ENCODE measurements at places on chromosomes 2 and 18.
A peak's percentile ranks its signal among the peaks of the same experiment; 100 is the strongest.

- DNase-seq, result no peak
Measured at GRCh38 chr2:128710729-128711128, 392.1 kb upstream of the HS6ST1 start.

DNA sequence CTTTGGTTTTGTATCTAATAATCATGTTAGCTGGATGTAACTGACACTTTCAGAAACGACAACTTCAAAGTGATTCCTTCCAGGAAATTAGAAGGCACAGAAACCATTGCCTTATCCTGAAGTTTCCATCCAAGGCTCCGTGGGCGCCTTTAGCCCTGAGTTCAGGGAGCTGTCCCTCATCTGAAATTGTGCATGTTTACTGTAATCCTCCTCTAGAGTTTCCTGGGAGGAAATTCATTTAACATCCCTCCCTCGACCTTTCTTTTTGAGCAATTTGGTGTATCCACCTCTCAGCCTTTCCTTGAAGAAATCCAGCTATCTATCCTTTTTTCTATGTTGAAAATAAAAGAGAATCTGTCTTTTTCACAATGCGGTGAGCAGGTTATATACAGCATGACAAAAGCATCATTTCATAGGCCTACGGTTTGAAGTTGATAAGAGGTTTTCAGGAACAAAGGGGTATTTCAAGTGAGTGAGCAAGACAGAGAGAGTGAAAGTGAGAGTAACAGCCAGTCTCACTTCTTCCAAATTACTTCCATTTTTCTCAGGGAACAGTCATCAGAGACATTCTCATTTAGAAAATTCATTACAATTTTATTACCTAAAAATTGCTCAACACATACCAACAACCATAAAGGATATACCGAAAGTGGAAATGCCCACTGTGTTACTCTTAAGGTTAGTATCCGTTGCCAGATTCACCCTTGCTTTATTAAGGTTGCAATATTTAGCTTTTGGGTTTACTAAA, 167.3 kb downstream of the MREG start:
- no peak for DNase-seq

DNA sequence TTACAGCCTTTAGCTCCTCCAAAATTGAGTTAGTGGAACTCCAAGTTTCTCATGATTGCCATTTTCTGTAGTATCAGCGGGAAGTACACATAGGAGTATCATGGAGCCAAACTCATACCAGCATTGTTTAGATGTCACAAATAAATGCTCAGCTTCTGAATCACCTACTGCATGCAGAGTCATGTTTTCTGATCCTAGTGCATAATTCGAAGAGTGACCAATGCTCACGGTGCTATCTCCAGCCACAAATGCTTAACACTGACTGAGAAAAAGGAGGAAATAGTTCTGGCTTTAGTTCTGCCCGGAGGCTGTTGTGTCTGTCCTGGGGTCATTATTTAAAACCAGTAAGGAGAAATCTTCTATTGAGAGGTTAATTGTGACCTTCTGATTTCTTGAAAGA, 45.4 kb upstream of the LRATD1 start:
- no peak for DNase-seq

- DNase-seq, result no peak
Measured at GRCh38 chr2:12074126-12074844, 327.9 kb downstream of the LPIN1 start.

DNA sequence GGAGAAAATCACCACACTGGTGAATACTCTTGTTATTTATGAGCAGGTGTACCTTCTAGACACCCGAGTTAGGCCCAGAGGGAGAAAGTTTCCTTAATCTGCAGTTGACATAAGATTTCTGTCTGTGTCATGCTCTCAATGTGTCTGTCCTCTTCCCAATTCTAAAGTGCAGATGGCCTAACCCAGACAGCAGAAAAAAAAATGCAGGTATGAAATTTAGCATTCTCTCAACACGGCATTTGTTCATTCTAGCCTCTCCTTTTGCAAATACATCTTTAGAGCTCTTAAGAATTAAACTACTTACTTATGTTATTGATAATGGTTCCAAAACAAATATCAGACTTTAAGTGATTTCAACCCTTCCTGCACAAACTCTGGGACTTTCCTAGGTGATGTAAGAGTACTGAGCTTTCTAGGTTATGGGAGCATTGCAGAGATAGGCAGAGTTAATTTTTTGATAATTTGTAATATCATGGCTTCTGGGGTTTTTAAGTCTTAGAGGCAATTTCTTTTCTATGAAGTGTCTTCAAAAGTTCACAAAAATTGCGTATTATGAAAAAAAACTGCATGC, 32.9 kb upstream of the ITGB6 start:
- no peak for DNase-seq

DNA sequence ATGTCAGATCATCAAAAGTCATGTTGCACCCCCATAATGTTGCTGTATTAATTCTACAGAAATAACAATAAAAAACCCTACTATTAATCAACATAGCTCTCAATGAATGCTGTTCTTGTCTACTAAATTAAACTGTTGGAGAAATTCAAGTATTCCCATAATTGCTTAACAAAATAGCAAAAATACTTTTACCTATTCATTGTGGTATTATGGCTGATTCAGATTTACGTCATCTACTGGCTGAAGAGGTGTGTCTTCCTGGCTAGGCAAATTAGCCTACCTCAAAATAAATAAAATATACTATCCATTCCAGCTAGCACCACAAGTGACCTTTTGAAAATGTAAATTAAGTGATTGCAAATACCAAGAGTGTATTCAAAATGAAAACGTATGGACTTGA, 249.4 kb downstream of the MEIS1 start:
- DNase-seq, result no peak

DNA sequence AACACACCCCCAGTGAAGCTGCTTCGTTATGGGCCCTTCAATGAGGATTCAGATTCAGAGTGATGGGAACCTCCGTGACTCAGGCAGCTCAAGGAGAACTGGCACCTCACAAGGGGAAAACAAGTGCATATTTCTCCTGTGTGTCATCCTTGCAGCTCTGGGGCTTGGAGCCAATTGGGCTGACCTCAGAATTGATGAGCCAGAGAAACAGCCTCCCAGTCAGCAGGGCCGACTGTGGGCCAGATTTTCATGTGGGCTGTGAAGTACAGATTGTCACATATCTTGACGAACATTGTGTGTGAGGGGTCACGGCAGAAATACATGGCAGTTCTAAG, 189.6 kb upstream of the SP5 start:
- no peak for DNase-seq

GRCh38 chr18:21389283-21389682, 147.3 kb downstream of the GREB1L start:
- no peak for DNase-seq

GRCh38 chr2:70403267-70404053, 101.6 kb upstream of the FAM136A start:
- DNase-seq, result peak; percentile 52

DNA sequence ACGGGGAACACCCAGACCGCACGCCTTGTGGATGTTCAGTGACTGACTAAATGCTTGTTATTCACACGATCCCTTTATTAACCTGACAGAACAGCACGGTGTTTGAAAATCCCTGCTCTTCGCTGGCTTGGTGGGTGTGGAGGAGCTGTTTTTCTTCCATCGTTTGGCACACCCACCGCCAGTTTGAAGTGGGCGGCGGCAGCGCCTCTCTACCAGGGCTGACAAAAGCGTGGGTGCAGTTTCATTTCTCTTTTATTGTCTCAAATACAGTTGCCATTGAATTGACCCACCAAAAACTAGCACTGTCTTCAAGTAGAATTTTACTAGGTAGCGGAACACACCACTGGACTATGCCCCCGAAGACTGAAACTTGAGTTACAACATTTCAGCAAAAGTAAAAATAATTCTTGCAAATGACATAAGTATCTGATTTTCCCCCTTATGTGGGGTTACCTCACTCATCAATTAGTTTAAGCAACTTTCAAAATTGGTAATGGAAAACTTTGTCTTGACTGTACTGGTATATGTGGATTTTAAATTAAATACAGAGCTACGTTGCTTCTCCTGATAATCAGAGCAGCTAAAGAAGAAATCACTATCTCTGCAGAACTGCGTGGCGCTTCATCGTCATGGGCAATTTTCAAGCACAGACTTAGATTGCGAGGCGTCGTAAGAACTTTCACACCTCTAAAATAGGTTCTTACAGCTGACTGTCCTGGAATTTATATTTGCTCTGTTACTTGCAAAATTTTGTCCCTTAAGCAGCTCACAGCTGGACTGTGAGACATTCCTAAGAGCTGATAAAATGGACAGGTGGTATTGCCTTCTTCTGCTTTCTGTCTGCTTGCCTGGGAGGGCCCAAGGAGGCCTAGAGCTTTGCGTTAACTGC, 60.9 kb downstream of the LDLRAD4 start:
- DNase-seq, result peak; percentile 25

DNA sequence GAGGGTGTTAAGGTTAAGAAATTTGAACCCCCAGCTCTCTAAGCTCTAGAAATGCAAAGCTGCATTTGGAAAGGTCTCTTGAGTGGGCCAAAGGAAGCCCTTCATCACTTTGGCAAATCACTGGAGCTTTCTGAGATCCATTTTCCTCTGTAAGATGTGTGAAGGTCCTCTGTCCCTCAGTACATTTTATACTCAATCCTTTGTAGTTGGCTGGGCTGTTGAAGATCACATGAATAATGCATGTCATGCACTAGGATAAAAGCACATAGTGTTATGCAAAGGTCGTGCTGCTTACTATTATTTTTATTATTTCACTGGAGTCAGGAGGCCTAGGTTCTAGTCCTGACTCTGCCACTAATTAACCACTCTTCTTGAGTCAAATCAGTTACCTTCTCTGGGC, 124.9 kb downstream of the FSHR start:
- DNase-seq, result no peak

- no peak for DNase-seq
Measured at GRCh38 chr2:42886921-42887320, 94.5 kb upstream of the HAAO start.

GRCh38 chr2:70817284-70817954, 3.0 kb downstream of the CLEC4F start:
- DNase-seq, result no peak

DNA sequence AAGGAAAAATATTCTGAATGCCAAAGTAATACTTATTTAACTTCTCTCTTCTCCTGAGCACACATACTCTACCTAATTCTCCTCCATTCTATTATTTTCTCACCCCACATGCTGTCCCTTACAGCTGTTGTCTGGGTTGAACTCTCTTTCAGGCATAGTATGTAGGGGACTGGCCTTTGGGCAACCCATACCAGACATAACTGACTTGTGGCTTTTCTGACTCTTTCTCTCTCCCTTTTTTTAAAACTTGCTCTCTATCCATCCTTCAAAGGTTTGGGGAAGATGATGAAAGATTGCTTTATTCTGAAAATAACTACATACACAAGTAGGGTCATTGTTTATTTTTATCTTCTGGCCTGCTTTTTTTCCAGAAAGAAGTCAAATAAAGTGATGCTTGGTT, 69.9 kb upstream of the NOSTRIN start:
- no peak for DNase-seq

GRCh38 chr2:71101656-71102055, 28.4 kb downstream of the MCEE start:
- no peak for DNase-seq

DNA sequence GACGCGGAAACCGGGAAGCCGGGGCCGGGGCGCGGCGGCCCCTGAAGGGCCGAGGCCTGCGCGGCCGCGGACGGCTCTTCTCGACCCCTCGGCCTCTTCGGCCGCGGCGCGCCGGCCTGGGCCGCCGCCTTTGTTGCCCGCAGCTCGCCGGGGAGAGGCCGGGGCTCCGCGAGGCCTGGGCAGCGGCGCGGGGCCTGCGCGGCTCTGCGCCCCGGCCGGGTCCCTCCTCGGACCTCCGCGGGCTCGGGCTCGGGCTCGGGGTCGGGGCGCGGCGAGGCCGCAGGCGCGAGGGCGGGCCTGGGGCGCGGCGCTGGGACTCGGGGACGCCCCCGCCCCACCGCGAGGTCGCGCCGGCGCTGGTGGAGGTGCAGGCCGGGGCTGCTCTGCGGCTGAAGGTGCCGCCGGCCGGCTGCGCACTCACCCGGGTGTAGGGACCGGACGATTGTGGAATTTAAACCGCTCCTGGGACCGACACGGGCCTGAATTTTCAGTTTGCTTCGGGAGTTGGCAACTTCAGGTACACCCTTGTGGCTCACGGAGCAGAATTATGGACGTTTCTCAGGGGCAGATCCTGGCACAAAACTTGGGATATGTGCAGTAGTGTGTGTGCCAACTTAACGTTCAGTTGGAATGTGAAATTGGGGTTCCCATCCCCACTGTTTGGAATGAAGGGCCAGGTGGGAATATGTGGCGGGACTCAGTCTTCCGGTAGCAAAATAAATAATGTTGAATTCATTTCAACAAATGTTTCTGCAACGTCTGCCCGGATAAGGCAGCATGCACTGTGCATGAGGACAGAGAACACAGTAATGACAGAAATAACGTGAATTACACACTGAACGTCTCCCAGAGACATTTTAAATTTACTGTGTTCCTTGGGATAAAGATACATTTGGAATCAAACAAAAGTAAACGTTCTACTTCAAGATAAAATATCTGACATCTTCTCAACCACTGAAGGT, 787 bp downstream of the SOCS6 start:
- peak; percentile 15 for DNase-seq

DNA sequence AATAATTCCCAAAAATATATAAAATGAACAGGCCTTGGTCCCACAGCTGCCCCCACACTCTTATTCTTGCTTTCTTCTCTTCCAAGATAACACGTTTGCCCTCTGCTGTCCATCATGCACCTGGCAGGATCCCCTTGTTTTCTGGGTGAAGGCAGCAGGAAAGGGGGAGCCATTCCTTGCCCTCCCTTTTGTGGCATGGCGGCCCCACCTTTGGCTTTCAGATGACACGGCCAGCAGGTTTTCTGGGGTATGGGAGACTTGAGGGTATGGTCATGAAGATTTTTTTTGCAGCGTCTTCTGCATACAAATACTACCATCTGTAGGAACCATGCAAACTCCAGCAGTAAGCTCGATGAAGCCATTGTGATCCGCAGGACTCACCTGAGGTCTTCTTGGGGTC, 118.8 kb downstream of the MAPK4 start:
- DNase-seq, result no peak

GRCh38 chr2:216692636-216693413, 2.5 kb downstream of the IGFBP5 start:
- peak; percentile 64 for DNase-seq

DNA sequence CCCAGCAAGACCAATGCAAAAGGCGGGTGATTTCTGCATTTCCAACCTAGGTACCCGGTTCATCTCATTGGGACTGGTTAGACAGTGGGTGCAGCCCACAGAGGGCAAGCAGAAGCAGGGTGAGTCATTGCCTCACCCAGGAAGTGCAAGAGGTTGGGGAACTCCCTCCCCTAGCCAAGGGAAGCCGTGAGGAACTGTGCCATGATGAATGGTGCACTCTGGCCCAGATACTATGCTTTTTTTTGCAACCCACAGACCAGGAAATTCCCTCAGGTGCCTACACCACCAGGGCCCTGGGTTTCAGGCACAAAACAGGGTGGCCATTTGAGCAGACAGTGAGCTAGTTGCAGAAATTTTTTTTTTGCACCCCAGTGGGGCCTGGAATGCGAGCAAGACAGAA, 662.6 kb upstream of the ACVR2A start:
- DNase-seq, result no peak

Measured in RPMI8226 (cell line).